ENCODE measurements at places on chromosomes 12 and 14. TPM values are rescaled to one million over a fixed set of nuclear protein-coding genes. Genes with fewer than 3 reads are reported as not detected.

SLC5A8 gene
- total RNA-seq, result not detected

GDF11 gene
- 8.9 TPM for total RNA-seq

BICDL1 gene
- 4.7 TPM for total RNA-seq

DAD1 gene
- total RNA-seq, result 149 TPM

SLC38A4 gene
- total RNA-seq, result 2.1 TPM

CHPT1 gene
- total RNA-seq, result 120 TPM

SYT10 gene
- not detected for total RNA-seq

CDKN3 gene
- total RNA-seq, result 5.5 TPM

FOXN4 gene
- not detected for total RNA-seq

MUCL1 gene
- not detected for total RNA-seq

FGF23 gene
- total RNA-seq, result not detected

CD69 gene
- 1.1 TPM for total RNA-seq

PDE3A gene
- 171 TPM for total RNA-seq

JKAMP gene
- 27.8 TPM for total RNA-seq

CCDC175 gene
- total RNA-seq, result not detected

SYNE3 gene
- total RNA-seq, result 12.2 TPM

BRF1 gene
- 20.3 TPM for total RNA-seq

Measured in left ventricle myocardium superior (tissue), 1 donor.